ENCODE measurements at places on chromosomes 1 and 21. TPM values are rescaled to one million over a fixed set of nuclear protein-coding genes. Genes with fewer than 3 reads are reported as not detected.

Gene IARS2
- 77.8 TPM for total RNA-seq

Gene DAB1
- total RNA-seq: not detected

Gene OR2T29
- total RNA-seq: not detected

Gene GBP6
- not detected for total RNA-seq

Gene RHBG
- not detected for total RNA-seq
